ENCODE measurements at places on chromosomes 16 and 17.

- DNase-seq = no peak
Measured at GRCh38 chr16:61998460-61998859, 37.8 kb downstream of the CDH8 start.

GRCh38 chr16:11329071-11329491, 16.2 kb upstream of the RMI2 start:
- no peak for DNase-seq

DNA sequence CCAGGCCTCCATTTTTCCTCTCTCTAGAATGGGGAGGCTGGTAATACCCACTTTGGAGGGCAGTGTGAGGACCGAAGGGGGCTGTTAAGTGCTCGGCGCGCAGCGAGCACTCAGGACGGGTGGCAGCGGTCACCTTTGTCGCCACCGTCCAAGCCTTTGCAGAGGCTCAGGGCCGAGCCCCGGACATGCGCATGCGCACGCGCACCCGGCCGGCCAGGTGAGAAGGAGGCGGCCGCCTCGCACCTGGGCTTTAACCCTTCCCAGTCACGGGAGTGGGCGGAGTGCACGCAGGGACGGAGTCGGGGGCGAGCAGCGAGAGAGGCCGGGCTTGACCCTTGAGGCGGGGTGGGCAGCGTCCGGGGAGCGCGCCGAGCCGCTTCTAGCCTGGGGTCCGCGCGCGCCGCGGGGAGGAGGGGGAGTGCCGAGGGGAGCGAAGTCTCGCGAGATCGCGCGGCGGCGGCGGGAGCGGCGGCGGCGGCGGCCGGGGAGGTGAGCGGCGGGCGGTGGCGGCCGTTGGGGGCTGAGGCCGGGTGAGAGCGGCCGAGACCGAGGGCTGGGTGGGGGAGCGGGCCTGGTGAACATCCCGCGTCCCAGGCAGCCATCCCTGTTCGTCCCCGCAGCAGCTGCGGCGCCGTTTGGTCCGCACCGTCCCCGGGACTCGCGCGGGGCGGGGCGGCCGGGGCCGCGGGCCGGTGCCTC, at the start of gene MRTFB:
Gene MRTFB, plus strand, starts transcription at position 443 of the 699 bp plus-strand sequence. CDS start 69,288 bp downstream, outside the sequence.
- DNase-seq = peak; percentile 54

- DNase-seq = no peak
Measured at GRCh38 chr17:41404024-41404671, 6.7 kb upstream of the KRT31 start.

DNA sequence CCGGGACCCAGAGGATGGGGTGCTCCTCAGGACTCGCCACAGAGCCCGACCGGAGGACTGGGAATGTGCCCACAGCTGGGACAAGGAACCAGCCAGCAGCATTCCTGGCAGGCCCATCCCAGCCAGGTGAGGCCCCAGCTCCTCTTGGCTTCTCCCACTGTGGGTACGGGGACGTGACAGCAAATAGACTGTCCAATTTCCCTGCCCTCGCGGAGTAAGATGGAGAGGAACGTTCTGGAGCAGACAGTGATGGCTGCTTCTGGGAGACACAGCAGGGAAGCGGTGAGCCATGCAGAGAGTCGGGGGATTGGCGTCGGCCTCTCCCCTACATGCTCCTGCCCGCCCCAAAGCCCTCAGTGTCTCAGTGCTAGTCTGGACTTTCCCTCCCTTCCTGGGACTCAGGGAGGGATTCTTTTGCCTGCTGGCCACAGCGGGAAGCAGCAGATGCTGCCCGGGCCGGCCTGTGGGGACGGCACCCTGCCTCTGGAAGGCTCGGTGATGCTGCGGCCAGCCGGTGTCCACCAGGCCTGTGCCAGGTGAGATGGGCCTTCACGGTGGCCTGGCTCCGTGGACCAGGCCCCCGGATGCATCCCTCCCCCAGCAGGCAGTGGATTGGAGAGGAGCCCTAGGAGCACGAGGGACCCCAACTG, 89.1 kb downstream of the SEC14L1 start:
- no peak for DNase-seq
